Activated T-helper 1 cell treated with Interleukin-2 at 50 U/mL for 16 hours (primary cell): ENCODE measurements at places on chromosomes 7 and 10.

DNA sequence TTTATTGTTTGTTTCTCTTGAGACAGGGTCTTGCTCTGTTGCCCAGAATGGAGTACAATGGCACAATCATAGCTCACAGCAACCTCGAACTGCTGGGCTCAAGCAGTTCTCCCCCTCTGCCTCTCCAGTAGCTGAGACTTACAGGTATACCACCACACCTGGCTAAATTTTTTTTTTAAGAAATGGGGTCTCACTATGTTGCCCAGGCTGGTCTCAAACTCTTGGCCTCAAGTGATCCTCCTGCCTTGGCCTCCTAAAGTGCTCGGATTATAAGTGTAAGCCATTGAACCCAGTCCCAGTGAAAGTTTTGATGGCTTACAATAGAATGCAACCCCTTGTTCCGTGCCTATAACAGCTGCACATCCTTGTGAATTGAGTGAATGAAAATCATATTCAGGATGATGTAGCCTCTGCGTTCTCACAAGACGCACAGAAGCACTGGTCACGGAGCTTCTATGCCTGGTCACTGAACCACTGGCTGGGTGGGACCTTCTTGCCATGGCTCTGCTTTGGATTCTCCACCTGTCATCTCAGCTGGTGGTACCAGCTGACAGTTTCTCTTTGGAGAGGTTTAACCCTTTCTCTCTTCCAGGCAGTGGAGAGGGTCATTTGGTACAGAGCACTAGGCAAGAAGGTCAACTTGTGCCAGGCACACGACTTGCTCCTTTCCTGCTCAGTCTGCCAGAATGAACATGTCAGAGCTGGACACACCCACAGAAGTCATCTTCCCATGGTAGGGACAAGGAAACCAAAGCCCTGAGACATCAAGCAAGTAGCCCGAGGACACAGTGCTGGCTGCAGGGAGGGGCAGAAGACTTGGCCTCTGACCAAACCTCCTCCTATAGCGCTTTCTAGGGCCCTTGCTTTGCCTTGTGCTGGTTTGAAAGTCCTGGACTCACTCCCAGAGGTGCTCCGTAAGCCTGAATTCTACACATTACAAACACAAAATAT is 89.6 kb downstream of the ATXN7L1 start:
- no peak for DNase-seq

DNA sequence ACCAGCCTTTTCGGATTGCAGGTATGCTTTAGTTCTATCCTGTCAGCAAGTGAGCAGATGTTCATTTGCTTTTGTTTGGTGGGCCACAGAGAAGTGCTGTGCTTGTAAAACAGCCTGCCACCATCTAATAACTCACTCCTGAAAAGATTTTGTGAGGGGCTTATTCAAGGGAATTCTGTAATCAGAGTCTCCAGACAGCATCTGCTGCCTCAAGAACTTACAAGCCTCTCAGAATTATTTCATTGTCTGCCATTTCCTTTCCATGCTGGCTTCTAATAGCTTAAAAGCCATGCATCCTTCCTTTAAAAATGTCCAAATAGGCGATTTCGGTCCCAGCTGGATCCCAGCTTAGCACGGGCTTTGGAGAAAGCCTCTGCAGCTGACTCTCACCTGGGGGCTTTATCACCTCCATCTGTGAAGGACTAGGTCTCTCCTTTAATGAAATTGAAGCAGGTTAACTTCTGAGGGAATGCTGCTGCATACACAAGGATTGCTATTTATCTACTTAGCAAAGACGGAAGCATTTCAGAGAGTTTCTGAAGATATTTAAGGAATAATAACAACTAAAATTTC is 48.0 kb downstream of the MALRD1 start:
- no peak for DNase-seq

DNA sequence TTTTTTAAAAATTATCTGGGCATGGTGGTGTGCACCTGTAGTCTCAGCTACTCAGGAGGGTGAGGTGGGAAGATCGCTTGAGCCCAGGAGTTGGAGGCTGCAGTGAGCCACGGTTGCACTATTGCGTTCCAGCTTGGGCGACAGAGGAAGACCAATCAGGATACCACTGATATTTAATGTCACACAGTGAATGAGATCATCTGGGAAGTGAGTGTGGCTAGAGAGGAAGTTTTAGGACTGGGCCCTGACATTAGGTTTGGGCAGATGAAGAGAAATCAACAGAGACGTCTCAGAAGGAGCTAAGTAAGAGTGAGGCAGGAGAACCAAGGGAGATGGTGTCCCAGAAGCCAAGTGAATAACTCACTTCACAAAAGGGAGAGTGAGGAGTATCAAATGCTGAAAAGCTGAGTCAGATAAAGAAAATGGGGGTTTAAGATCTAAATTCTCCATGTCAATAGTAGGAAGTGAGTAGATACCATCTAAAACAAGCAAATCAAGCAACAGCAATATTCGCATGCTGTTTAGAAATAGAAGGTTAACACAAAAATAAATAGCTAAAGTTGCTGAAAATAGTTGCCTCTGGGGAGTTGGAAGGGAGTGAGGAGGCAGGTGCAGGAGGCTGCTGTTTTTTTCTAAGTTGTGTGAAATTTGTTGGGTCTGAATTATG is 11.5 kb downstream of the PILRA start:
- DNase-seq, result no peak

DNA sequence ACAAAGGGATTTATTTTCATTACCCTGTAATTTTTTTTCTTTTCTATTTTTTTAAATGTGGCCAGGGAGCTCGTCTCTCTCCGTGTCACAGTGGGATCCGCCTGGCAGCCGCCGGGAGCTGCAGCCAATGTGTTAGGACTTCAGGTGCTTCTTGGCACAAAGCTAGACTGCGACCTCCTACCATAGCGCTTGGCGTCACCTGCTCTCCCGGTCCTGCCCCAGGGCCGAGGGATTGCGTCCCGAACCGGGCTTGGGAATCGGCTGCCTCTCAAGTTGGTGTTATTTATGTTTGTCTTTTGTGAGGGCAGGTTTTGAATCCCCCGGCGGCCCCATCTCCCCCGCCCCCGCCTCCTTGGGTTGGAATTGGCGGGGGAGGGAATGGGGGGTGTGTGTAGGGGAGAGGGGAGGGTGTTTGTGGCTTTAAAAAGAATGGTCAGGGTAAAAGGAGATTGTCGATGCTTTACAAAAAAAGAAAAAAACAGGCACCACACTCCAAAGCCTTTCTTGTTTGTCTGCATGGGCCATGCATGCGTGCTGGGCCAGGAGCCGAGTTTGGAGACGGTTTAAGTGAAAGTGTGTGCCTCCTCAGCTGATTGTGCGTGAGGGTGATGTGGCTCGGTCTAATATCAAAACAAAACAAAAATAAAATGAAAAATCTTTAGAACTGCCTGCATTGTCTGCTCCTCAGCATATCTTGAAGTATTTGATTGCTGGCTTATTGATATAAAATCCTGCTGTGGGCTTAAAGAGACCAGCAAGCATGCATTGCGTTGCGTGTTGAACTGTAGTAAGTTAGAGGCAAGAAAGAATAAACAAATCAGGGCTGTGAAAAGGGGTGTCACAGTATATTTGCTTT is 1.2 kb downstream of the PPP1R9A start:
- no peak for DNase-seq

DNA sequence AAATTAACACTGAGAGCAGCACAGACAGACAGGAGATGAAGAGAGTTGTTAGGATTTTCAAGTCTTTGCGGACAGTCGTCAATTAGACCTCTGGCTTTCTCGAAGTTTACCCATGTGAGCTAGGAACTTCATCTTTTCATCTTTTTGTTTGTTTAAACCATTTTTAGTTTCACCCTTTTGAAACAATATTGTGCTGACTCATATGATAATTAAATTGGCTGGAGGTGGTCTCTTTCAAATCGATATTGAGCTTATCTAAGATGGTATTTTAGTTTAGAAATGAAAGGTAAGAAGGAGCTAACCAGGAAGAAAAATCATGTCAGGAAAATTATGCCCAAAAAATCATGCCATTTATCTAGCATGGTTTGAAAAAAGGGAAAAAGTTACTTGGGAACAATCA is 415.8 kb upstream of the SEMA3A start:
- no peak for DNase-seq

DNA sequence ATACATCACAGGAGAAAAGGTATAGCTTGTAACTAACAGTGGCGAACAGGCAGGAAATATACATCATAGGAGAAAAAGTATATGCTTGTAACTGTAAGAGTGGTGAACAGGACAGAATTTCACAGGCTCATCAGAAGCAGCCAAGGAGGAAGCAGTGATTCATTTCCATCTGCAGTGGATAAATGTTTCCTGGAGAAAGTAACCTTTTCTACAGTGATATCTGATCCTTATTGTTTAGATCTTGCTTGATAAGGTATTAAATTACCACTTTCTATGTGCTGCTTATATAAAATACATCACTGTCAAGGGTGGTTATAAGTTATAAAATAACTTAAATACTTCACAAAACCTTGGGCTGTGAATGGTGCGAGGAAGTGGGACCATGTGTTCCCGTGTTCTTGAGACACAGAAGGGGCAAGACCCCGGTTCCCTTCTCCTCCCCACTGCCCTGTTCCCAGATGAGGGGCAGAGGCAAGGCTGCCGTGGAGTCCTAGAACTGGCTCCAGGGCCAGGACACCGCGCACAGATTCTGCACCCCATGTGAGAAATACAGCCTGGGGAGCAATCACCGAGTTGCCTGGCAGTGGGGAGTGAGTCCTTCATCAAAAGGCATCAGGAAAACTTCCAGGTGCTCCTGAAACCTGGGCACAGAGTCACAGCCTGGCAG is 135.2 kb downstream of the DIP2C start:
- DNase-seq, result no peak
